ENCODE measurements at places on chromosomes 5 and 9.

DNA sequence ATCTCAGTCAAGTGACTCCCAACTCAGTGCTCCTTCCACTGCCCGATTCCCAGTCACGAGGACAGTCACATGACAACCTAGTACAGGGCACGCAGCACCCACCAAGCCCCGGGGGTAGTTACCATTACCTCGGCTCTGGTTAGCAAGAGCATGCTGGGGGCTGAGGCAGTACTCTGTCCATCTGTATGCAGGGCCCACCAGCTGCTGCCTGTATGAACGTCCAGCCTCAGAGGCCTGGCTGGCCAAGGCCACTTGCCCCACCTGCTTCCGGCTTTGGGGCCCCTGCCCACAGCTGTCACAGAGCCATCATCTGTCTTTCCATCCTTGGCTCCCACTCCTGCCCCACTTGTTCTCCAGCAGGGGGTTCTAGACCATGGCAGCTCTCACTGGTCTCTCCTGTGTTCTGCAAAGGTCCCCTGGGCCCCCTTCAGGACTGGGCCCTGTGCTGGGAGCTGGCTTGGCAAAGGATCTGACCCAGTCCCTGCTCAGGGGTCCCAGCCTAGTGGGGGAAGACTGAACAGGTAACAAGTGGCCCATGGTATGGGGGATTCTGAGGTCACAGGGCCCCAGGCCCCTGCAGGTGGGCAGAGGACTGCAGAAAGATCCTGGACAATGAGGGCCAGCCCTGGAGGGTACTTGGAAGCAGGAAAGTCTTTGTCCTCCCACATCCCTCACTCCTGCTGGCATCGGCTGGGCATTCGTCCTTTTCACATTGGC, 3.3 kb downstream of the RPL35 start:
- no peak for DNase-seq

- no peak for DNase-seq
Measured at GRCh38 chr9:68895741-68896478, 118.0 kb downstream of the PRKACG start.

DNA sequence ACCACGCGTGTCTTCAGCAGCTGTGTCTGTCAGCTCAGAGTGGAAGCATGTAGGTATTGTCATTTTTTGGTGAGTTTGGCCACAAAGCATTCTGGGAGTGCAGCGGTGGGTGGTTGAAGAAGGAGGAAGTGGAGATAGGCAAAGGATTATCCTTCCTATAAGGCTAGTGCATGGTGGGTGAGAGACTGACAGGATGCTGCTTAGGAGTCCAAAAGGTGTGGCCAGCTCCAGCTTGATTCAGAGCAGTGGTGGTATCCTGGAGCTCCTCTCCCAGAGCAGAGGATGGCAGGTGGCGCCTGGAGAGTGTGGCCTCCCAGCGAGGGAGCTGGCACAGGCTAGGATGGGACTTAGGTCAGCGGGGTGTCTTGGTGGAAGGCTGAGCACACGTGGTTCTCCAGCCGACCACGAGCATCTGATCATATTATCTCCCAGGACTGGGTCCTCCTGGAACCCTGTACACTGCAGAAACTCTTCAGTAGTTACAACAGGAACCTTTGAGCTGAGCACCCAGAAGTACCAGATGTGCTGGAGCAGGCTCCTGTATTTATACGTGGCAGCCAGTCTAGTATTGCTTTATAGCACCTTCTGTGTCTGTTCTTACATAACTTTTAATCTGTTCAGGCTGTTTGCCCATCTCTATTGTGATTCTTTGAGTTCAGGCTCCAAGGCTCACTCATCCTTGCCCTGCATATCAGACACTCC, 29.6 kb downstream of the MAML1 start:
- DNase-seq: peak; percentile 44

GRCh38 chr9:34493972-34494535, 28.7 kb downstream of the ENHO start:
- peak; percentile 48 for DNase-seq

GRCh38 chr9:114743446-114743845, 61.5 kb upstream of the TEX48 start:
- peak; percentile 36 for DNase-seq

DNA sequence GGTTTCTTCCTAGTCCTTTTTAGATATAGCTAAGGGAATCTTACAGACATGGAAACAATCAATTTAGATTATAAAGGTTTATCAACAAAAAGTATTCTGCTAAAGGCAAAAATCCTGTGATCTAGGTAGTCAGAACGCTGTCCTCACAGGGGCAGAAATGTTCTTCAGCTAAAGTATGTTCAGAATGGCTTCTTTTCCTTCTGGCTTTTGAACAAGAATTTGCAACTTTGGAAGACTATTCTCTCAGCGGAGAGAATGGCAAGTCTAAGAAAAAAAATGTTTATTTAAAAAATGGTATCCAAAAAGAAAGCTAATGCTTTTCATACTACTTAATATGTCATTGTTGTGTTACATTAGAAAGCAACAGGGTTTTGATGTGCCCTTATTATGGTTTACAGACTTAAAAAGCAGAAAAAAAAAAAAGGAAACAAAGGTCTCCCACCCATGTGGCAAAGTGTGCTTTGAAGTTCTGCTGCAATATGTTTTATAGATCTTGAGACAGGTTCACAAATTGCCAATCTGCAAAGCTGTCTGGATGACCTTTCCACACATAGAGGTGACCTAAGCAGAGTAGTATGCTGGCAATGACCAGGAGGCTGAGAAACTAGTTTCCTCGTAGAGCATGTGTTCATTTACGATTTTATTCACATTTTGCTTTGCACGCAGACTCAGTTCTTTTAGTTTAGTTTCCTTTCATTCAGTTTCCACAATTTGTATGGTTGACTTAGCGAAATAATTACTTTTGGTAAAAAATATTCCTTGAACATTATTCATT, 45.1 kb upstream of the PJA2 start:
- DNase-seq: peak; percentile 72

- no peak for DNase-seq
Measured at GRCh38 chr5:77881528-77881927, 105.4 kb upstream of the TBCA start.

GRCh38 chr5:132055808-132056609, 4.4 kb upstream of the IL3 start:
- no peak for DNase-seq

DNA sequence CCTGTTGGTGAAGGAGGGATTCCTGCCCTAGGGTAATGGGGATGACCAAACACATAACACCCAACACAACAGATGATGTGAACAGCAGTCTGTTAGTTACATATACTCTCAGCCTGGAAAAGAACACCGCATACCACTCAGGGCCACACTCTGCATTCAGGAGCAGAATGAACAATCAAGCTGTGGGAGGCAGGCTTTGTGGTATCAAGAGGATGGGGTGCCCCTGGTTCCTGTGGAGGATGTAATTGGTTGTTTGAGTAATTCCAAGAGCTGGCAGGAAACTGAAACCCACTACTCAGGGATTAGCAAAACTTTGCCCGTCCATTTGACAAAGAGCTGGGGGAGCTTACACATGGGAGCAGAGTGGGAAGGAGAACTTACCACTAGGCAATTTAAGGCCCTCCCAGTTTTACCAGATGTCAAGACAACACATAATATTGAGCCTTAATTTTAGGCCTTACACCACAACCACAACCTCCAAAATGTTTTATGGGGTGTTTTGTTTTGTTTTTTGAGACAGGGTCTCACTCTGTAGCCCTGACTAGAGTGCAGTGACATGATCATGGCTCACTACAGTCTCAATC, 15.6 kb upstream of the PRKAA1 start:
- no peak for DNase-seq

- peak; percentile 9 for DNase-seq
Measured at GRCh38 chr9:97721396-97721795, 24.3 kb upstream of the XPA start.

DNA sequence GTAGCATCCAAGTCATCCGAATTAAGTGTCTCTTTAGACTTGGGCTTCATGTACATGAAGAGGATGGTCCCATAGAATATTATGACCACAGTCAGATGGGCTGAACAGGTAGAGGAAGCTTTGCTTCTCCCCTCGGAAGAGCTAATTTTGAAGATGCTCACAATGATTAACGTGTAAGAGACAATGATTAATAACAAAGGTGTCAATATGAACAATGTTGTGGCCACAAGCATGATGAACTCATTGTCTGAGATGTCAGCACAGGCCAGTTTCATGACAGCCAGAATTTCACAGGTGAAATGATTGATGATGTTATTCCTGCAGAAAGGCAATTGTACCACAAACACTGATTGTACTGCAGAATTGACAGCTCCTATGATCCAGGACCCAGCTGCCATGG, 626 bp downstream of the OR13C2 start:
- DNase-seq: no peak

DNA sequence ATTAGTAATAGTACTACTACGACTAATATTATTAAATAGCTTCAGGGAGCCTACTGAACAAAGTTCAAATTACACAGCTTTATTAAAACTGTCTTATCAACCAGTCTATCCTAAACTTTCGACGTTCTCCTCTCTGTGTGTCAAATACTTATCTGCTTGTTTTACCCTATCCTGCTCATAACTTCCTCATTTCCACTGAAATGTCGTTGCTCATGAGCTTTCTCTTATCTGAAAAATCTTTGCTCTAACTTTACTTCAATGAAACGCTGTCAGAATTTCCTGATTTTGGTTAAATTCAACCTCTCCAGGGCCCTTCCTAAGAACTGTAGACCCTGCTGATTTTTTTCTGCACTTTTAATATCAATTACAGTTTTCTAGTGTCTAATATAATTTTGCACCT, 1431.0 kb upstream of the WWC1 start:
- no peak for DNase-seq

DNA sequence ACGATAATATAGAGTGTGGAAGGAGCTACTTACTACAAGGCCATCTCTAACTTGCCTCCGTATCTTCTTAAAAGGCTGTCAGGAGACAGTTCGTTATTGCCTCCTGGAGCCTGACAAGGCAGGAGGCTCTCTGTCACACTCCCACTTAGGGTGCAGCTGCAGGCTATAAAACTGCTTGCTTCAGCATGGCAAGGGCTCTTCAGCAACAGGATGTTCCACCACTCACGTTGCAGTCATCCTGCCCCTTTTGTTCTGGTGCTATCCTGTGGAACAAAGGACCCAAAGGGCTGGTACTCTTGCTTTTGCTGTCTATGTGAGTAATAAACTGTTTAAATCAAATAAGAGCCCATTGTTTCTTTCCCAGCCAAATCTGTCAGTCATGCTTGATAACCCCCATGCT, 508.9 kb downstream of the NTRK2 start:
- peak; percentile 7 for DNase-seq

DNA sequence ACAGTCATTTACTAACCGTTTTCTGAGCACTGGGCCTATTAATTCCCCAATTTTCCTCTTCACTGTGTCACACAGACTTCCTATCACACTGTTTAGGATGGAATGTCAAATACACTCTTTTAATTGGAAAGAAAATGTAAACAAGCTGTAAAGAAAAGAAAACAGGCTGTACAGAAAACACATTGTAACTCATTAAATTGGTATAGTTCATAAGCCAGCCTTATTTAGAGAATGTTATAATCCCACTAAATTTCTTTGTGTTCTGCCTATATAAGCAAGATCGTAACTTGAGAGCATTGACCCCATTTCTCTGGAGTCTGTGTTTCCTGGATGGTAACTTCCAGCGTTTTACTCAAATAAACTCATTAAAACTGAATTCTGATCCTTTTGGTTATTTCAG, 46.5 kb downstream of the TARS1 start:
- no peak for DNase-seq

DNA sequence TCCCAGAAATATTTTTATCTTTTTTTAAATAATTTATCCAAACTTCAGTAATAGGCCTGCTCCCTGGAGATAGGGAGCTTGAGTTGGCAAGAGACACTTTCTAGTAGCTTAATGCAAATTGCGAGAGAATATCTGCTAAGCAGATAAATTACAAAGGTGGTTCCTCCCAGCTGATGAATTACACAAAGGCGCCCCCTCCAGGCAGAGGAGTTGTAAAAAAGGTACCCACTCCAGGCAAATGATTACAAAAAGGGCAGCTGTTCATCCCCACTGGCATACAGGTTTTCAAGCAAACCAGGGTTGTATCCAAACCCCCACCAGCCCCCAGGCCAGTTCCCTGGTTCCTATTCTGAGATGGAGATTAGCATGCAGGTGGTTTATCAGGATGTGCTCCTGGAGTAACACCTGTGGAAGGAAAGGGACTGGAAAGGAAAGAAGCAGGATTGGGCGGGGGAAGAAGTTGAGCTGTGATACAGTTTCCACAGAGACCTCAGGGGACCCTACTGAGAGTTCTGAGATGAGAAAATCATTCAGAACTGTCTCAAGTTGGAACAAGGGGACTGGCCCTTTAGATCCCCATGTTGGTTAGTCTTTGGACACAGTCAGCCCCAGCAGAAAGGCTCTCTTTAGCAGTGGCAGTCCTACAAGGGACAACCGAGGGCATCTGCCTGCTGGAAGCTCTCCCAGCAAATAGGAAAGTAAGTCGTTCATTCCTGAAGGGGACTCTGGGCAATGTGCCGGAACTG, 25.5 kb downstream of the ESM1 start:
- DNase-seq: peak; percentile 20

DNA sequence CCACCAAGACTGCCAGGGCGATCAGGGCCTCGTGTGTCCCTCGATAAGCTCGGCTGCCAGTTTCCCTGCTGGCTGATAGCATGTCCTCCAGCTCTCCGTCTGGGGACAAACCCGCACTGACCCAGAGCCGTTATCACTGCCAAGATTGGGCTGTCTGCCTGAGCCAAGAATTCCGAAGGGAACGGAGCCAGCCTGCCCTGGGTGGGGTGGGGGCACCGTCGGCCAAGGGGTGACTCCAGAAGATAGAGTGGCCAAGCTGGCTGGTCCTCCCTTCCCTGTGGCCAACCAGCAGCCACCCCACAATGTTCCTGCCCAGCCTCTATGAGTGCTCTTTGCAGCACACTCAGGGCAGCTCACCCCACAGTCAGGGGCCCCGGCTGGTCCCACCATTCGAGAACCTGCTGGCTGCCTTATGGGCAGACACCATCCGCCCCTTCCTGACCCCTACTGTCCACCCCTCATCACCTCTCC, 29.4 kb downstream of the HRH2 start:
- DNase-seq: no peak

DNA sequence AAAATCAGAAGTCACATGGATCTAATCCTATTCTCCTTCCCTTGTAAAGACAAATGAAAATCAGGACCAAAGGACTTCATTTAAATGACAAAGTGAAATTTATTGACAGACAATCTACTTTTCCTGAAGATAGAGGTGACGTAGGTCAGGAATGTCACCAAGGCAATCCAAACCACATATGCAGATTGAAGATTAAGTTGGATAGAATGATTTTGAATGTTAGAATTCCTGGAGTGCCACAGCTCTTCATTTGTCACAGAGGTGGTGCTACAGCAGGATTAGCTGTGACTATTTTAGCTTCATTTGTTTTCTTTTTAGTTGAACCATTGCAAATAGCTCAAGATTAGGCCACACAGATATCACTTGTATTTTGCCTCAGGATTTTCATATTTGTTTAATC, 736.0 kb upstream of the ARRDC3 start:
- DNase-seq: no peak

GRCh38 chr9:38413283-38413682, 11.0 kb downstream of the IGFBPL1 start:
- DNase-seq: no peak

GRCh38 chr9:85508616-85509015, 233.1 kb downstream of the AGTPBP1 start:
- no peak for DNase-seq

GRCh38 chr5:61967681-61968080, 338.3 kb upstream of the KIF2A start:
- DNase-seq: no peak
